ENCODE measurements at places on chromosomes 13 and 19.

- no peak for DNase-seq
These were observed 22.0 kb upstream of the SLC7A9 start for GRCh38 chr19:32891609-32892008.

GRCh38 chr19:36745870-36746269 is 26.7 kb downstream of the ZNF850 start:
- no peak for DNase-seq

DNA sequence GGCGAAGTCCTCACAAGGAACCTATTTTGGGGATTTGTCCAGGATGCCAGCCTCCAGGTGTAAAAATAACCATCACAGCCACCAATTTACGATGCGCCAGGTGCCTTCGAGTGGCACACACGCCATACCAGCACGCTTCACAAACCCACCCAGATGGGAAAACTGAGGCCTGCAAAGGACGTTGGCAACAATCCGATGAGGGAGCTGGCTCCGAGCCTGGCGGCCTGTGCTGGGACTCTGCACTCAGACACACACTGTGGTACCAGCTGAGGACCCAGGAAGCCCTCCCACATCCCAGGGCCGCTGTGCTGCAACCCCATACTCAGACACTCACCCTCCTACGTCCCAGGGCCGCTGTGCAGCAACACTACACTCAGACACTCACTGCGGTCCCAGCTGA is 65.0 kb upstream of the C13orf46 start:
- DNase-seq, result no peak

DNA sequence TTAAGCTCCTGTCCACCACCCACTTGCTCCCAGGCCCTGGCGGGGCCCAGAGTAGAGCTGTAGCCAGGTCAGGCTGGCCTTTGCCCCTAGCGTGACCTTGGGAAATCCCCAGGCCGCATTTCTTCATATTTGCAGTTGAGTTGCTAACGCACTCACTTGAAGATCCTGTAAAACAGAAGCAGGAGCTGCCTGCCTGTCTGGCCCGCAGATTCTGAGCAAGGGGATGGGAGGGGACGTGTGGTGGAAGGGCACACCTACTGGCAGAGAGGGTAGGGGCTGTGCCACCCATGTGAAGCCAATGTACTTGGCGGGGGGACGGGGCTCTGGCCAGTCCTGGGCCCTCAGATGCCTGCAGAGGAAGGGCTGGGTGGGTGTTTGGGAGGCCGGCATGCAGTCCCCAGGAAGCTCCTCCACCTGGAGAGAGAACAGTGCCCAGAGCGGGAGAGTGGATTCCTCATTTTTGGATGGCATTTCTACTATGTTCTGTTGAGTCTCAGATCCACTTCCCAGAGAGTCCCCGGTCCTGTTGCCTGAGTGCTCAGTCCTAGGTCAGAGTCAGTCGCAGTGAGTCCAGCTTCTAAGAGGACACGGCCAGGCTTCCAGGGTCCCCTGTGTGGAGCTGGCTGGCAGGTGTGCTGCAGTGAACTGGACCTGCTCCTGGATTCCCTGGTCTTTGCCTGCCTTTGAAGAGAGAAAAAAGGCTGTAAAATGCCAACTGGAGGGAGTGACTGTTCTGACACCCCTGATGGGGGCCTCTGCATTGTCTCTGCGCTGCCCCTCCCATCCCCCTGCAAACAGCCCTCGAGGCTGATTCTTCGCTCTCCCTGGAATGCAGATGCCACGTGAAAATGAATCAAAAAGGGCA is 62.9 kb downstream of the GGACT start:
- no peak for DNase-seq

DNA sequence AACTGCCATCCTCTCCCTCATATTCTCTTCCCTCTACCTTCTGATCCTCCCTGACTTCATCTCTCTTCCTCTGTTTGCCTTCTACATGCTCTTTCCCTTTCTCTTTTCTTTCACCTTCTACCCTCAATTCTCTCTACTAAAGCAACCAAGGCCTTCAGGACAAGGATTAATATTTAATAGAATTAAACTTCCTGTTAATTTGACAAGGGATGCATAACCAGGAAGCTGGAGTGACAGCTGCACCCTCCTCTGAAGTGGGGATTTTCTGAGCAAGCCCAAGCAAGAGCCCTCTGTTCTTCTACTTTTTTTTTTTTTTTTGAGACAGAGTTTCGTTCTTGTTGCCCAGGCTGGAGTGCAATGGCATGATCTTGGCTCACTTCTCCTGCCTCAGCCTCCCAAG is 63.4 kb upstream of the MED4 start:
- DNase-seq, result no peak

DNA sequence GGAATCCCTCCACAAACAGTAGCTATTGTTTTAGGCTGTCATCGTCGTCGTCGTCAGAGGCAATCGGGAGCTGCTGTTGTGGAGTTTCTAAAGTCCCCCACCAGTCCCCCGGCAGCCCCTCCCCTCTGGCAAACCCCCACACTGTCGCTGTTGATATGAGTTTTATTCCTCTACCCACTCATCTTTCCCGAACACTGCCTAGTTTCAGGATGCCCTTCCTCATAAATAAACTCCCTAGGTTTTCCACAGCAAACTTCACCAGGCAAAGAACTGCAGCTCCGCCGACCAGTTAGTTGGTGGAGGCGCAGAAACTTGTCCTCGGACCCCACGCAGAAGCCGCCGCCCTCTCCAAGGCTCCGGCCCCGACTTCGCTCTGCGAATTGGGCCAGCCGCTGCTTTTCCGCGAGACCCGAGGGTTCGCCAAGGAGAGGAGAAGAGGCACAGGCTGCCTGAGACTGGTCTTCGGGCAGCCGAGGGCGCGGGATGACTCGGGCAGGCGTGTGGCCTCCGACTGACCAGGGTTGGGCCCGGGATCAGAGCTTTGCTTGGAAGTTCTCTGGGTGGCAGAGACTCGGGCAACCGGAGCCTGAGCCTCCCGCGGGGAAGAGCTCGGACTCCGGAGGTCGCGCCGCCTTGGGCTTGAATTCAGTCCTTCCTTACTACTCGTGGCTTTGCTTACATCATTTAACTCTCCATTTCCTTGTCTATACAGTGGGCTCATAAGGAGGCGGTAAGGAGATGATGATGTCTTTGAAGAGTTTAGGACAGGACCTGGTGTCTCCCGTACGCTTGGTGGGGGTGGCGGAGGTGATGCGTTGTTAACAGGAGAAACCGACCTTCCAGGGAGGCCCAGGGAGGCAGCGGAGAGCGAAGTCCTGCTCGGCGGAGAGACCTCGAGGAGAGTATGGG is 7.9 kb downstream of the PDX1 start:
- no peak for DNase-seq

GRCh38 chr13:33341861-33342452 is 56.4 kb upstream of the STARD13 start:
- no peak for DNase-seq
